ENCODE measurements at places on chromosomes 12 and 14.

GRCh38 chr14:95677179-95677835 is 8.9 kb upstream of the TCL1B start:
- DNase-seq, result no peak

GRCh38 chr14:92914087-92914656 is 8.8 kb upstream of the CHGA start:
- DNase-seq, result no peak

GRCh38 chr14:92456215-92457015 is 57.2 kb upstream of the RIN3 start:
- DNase-seq, result no peak

- DNase-seq, result no peak
Observed at GRCh38 chr14:100389497-100390104, 66.5 kb downstream of the SLC25A47 start.

DNA sequence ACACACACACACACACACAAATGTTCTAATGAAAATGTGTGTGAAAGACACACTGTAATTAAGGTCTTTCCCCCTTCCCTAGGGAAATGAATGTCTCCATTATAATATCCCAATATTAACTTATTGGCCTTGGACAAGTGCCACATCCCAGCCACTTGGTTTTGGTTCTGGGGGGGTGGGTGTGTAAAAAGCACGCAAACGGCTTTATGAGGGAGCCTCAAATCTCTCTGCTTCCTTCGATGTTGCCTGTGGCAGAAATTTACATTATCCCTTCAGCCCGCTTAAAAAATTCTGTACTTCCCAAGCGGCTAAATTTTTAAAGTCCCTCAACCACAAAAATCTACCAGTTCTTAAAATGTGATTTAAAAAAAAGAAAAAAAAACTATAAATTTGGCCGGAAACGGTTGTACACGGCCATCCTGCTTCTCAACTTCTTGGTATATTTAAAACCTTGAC is 432 bp downstream of the C14orf93 start:
- no peak for DNase-seq

GRCh38 chr12:120590741-120591407 is 9.7 kb upstream of the POP5 start:
- DNase-seq, result no peak

- DNase-seq, result no peak
Observed at GRCh38 chr12:62396750-62397149, 69.9 kb upstream of the MON2 start.

DNA sequence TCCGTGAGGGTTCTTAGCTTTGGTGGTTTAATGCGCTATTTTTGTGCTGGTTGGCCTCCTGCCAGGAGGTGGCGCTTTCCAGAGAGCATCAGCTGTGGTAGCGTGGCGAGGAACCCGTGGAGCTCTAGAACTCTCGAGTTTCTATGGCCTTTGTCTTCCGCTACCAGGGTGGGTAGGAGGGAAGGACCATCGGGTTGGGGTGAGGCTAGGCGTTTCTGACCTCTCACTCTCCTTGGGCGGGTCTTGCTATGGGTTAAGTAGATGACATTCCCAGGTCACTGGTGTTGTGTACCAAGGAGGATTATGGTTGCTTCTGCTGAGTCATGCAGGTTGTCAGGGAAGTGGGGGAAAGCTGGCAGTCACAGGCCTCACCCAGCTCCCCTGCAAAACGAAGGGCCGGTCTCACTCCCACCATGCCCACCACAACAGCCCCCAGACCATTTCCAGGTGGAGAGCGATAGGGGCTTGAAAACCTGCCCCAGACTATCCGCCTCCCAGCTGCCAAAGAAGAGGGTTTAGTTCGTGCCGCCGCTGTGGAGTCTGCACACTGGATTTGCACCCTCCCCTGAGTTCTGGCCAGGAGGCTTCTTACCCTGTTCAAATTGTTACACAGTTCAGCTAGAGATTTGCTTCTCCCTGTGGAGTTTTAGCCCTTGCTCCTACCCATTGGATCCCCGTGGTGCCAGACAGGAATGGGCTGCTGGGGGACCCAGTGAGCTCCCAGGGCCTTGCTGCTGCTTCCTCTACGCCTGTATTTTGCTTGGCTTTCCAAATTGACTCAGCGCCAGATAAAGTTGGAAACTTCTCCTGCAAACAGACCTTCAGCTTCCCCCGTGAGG is 21.9 kb downstream of the RNFT2 start:
- no peak for DNase-seq

DNA sequence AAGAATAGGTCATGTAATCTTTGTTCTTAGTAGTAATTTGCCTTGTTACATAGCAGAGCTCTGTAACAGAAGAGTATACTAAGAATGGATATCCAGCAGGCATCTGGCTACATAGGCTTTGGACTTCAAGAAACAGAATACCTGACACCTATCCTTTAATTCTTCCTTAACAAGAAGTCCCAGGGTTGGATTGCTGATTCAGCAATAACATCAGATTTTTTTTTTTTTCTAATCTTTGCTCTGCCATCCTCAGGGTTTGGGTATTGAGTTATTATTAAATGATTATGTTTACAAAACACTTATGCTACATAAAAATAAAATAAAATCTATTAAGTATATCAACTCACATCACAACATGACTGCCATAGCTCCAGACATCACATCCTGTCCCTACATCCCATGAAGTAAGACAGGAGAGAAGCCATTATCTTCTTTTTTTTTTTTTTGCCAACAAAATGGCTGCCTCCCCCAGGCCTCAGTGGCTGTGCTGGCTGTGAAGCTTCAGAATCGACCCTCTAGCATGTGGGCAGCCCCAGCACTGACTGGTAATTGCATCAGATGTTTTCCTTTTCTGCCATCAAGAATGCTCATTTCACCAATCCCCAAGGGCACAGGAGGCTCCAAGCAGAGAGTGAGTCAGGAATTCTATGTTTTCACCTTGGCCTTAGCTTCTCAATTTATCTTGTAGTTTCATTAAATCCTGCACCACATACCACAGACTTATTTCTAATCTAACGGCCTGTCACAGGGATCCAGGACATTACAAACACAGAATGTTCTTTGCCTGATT is 186.2 kb downstream of the DICER1 start:
- no peak for DNase-seq
